Inflammatory macrophage (primary cell): ENCODE measurements at places on chromosomes 5 and 9.

GRCh38 chr5:135487037-135487395 lies 34.9 kb upstream of the TIFAB start:
- DNase-seq, result no peak

DNA sequence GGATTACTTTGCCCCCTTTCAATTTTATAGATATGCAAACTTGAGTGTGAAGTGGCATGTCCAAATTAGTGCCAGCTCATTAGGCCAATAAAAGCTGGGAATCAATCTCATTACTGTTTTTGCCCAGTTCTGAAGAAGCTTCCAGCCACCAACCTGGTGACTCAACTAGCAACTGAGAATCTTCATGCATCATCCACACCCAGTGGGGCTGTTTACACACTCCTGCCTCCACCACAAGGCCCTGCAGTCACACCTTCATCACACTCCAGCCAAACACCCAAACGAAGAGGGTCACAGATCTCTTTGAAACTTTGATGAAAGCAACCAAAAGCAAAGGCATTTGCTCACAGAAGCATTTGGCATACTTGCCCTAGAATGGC lies 41.3 kb upstream of the S1PR3 start:
- DNase-seq, result no peak

GRCh38 chr9:105405514-105406131 lies 42.2 kb upstream of the FSD1L start:
- no peak for DNase-seq

DNA sequence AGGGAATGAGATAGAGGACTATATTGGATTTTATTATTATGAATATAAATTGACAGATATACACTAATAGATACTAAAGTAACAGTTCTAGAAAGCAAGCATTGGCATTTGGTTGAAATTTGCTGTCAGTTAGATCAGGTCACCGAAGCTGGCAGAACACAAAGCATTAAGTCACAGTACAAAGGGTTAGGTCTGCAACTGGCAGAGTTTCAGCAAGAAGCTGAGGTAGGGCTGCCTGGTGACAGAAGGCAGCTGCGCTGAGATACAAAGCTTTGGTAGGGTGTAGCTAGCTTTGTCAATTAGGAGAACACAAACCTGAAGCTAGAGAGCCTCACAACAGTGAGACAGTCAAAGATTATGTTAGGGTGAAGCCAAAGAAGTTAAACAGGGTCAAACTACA lies 6.3 kb upstream of the CSNK1G3 start:
- DNase-seq, result no peak

- DNase-seq, result no peak
Measured at GRCh38 chr9:70262366-70262765, 3.6 kb downstream of the SMC5 start.

- DNase-seq, result no peak
Measured at GRCh38 chr5:7361593-7361992, 34.3 kb upstream of the ADCY2 start.
